ENCODE measurements at places on chromosomes 7 and 10. TPM values are rescaled to one million over a fixed set of nuclear protein-coding genes. Genes with fewer than 3 reads are reported as not detected.

TFEC gene
- 45.1 TPM for total RNA-seq

DNA sequence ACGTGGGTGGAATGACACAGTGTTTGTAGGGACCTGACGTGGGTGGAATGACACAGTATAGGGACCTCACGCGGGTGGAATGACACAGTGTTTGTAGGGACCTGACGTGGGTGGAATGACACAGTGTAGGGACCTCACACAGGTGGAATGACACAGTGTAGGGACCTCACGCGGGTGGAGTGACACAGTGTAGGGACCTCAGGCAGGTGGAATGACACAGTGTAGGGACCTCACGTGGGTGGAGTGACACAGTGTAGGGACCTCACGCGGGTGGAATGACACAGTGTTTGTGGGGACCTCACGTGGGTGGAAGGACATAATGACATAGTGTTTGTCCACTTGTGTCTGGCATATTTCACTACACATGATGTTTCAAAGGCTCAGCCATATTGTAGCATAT lies 19.3 kb downstream of the PPP2R2D start:
- no peak overlapping the region for H3K27ac ChIP-seq
- no peak overlapping the region for H3K4me3 ChIP-seq
- H3K27me3 ChIP-seq, result no peaks in the 10 kb centered on the region
- DNase-seq, result no peak
- no peaks in the 10 kb centered on the region for H3K4me1 ChIP-seq

DNA sequence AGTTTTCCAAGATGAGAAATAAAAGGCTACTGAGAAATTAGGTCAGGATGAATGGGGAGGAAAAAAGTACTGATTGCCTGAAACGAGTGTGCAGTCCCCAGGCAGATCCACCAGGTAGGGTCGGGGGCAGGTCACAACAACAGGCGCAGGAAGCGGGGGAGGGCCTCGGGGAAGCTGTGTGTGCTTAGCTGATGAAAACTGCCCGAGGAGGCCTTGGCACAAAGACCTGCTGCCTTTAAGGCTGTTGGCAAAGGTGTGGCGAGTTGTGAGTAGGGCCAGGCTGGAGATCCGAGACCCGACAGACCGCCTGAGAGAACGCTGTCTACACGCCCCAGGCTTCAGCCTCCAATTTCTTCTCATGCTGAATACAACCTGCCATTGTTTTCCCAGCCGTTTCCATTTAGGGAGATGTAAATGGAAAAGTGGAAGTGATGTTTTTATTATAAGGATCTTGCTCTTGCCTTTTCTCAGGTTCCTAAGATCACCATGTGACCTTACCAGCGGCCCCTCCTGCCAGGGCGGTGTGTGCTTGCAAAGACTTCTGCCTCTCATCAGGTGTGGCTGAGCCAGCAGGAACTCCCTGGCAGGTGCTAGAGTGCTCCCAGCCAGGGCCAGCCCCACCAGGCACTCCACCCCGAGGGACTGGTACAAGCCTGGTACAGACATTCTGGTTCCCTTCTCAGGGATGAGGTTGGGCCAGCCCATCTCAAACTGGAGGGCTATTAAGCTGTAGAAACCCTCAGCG lies 60.8 kb downstream of the DLG5 start:
- peaks cover 4% of the 10 kb centered on the region for H3K36me3 ChIP-seq
- peaks cover 19% of the 10 kb centered on the region for H3K4me1 ChIP-seq
- H3K4me3 ChIP-seq, result no peak overlapping the region
- no peak for DNase-seq
- no peaks in the 10 kb centered on the region for H3K27me3 ChIP-seq
- H3K27ac ChIP-seq, result no peak overlapping the region

GRCh38 chr10:2650328-2650727 lies 417.0 kb upstream of the PFKP start:
- H3K27ac ChIP-seq, result no peak overlapping the region
- no peak overlapping the region for H3K4me3 ChIP-seq
- no peaks in the 10 kb centered on the region for H3K36me3 ChIP-seq
- no peaks in the 10 kb centered on the region for H3K4me1 ChIP-seq
- no peaks in the 10 kb centered on the region for H3K27me3 ChIP-seq

GRCh38 chr7:77531038-77531437 lies 6.1 kb upstream of the PTPN12 start:
- H3K4me3 ChIP-seq, result no peak overlapping the region
- no peaks in the 10 kb centered on the region for H3K27me3 ChIP-seq
- H3K36me3 ChIP-seq, result no peaks in the 10 kb centered on the region

DNA sequence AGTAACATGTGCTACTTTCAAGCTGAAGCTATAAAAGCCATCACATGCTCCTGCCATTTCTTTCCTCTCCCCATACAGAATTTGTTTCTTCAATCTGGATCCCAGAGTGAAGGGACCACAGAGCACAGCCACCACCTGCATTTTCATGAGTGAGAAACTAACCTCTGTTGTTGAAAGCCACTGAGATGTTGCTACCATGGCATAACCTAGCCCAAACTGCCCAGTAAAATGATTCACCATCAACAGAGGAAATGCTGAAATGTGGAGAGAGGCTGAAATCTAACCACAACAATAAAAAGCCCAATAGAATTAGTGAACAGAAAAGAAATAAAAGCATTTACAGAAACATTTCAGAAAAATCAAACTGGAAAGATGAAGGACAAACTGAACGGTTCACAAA lies 125.2 kb downstream of the AMPH start:
- H3K4me3 ChIP-seq, result no peak overlapping the region
- H3K36me3 ChIP-seq, result no peaks in the 10 kb centered on the region
- no peak for DNase-seq
- H3K27me3 ChIP-seq, result no peaks in the 10 kb centered on the region
- no peaks in the 10 kb centered on the region for H3K4me1 ChIP-seq
